ENCODE measurements at places on chromosomes 3 and 15. TPM values are rescaled to one million over a fixed set of nuclear protein-coding genes. Genes with fewer than 3 reads are reported as not detected.

The TRIM59 gene
- 20.1 TPM for total RNA-seq

The RPL35A gene
- 741 TPM for total RNA-seq

The SI gene
- total RNA-seq: not detected

The CLRN1 gene
- total RNA-seq: not detected

The CLEC3B gene
- total RNA-seq: 0.57 TPM

The CORO2B gene
- 0.32 TPM for total RNA-seq

The MTFMT gene
- 10.7 TPM for total RNA-seq

The IL20RB gene
- 0.16 TPM for total RNA-seq

The OSBPL10 gene
- total RNA-seq: 17.5 TPM

The C3orf38 gene
- total RNA-seq: 25.0 TPM

The TMEM207 gene
- total RNA-seq: not detected

The ADIPOQ gene
- total RNA-seq: not detected
